ENCODE measurements at places on chromosomes 7 and 10. TPM values are rescaled to one million over a fixed set of nuclear protein-coding genes. Genes with fewer than 3 reads are reported as not detected.

The TEX36 gene
- 0.10 TPM for total RNA-seq

The PHKG1 gene
- not detected for total RNA-seq

The NPTX2 gene
- total RNA-seq = not detected

The NYAP1 gene
- not detected for total RNA-seq

The STEAP1 gene
- total RNA-seq = 30.8 TPM

The OR2A12 gene
- not detected for total RNA-seq

The PLCE1 gene
- 2.3 TPM for total RNA-seq

The SFTPA2 gene
- total RNA-seq = 0.15 TPM

Data from M059J (cell line).